ENCODE measurements at places on chromosomes 2 and 18.
A peak's percentile ranks its signal among the peaks of the same experiment; 100 is the strongest.

DNA sequence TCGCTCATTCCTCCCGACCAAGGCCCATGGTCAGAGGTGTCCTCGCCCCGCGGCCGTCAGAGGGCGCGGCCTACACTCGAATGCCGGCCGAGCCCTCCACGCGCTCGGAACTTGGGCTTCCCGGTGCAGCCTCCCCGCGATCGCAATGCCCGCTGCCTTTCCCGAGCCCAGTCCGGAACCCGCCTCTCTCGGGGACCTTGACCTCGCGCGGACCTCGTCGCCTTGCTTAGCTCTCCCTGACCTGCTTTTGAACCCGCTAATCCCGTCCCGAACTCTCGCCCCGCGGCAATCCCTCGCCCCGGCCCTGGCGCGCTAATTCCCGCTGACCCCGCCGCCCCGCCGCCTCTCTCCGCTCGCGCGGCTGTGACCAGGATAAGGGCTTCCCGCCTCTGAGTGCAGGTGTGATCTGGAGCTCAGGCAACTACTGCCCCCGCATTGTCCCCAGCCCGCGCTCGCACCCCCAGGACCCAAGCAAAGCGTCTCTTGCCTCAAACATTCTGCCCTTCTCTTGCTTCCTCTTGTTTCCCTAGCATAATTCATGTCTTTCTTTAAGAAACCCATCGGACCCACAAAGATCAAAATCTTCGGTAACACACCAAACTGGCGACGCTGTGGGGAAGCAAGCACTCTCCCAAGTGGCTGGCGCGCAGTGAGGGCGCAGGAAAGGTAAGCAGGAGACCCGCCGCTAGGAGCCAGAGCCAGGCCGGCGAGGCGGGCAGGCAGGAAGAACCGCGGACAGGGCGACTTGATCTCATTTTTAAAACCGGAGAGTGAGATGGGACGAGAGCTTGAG, 46.6 kb upstream of the ATP6V1B1 start:
- no peak for DNase-seq

GRCh38 chr2:177543007-177543760, 150.6 kb downstream of the AGPS start:
- DNase-seq = no peak

GRCh38 chr2:197547163-197547900, 31.5 kb downstream of the MOB4 start:
- DNase-seq = no peak

GRCh38 chr2:106138543-106139237, 55.4 kb downstream of the UXS1 start:
- no peak for DNase-seq

DNA sequence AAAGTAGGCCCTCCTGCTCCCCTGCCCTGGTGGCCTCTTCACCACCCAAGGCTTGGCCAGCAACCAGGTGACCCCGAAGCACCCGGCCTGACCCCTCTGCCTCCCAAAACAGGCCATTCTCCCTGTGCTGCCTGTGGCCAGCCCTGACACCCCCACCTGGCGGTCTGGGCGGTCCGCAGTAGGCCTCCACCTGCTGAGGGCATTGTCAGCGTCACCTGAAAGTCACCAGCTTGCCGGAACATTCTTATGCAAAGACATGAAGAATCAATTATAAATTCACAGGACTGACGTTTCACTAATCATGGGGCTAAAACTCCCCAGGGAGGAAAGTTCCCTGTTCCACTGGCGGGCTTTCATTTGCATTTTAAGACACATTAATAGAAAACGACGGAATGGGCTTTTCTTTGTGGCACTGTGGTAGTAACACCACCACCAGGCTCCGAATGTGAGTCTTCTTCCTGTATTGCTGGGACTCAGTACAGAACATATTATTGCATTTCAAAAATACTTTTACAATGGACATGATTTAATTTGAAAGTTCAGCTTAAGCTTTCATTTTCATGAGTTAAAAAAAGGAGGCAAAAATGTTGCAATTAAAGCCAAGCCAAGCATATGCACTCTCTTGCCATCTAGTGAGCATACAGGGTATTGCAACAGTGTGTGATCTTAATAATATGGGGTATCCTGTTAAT, 57.4 kb downstream of the ADI1 start:
- no peak for DNase-seq

GRCh38 chr2:45889053-45889452, 237.6 kb downstream of the PRKCE start:
- peak; percentile 89 for DNase-seq
